ENCODE measurements at places on chromosomes 2 and 18.

DNA sequence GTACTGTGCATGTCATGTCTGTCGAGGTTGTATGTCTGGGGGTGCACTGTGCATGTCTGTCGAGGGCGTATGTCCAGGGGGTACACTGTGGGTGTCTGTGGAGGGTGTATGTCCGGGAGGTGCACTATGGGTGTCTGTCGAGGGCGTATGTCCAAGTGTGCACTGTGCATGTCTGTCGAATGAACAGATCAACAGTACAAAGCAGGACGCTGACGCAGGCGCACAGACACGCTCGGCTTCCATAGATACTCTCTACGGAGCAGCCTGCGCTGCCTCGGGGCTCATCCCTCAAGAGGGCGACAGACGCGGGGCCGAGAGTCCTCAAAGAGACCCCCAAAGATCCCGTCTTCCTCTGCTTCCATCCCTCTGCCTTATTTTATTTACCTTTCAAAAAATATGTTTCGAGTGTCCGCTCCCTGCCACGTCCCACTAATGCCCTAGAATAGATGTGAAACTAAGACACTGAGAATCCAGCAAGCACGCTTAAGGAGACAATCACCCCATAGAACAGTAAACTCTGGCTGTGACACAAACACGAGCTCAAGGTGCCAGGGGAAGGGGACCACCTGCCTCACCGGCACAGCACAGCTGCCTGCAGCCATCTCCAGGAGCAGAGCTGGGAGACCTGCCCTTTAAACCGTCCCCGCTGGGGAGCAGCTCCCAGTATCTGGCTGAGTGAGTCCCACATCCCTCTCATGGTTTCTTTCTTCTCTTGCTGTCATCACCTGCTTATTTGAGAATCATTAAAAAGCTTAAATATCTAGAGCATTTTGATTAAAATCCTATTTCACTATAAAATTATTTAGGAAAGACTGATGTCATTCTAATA is 250.5 kb upstream of the MYT1L start:
- no peak for DNase-seq

DNA sequence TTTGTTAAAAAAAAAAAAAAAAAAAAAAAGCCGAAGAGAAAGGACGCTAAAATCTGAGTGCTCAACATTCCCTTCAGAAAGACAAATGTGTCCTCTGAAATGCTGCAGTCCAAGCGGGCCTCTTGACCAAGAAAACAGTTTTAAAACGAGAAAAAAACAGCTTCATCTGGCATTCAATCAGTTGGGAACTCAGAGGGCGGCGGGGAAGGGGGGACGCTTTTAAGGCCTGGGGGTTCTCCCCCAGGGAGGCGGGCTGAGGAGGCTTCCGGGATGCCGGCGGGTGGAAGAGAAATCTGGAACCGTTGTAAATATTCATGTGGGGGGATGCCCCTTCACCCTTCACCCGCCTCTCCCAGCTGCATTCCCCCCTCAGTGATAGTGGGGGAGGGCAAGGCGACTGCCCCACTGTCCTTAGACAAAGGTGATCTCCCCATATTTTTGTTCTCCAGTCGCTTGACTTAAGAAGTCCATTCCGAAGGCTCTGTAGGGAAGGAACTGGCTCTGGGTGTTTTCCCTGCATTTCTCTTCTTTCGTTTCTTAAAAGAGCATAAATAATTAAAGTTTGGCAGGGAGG is 3.3 kb upstream of the HOXD11 start:
- no peak for DNase-seq

DNA sequence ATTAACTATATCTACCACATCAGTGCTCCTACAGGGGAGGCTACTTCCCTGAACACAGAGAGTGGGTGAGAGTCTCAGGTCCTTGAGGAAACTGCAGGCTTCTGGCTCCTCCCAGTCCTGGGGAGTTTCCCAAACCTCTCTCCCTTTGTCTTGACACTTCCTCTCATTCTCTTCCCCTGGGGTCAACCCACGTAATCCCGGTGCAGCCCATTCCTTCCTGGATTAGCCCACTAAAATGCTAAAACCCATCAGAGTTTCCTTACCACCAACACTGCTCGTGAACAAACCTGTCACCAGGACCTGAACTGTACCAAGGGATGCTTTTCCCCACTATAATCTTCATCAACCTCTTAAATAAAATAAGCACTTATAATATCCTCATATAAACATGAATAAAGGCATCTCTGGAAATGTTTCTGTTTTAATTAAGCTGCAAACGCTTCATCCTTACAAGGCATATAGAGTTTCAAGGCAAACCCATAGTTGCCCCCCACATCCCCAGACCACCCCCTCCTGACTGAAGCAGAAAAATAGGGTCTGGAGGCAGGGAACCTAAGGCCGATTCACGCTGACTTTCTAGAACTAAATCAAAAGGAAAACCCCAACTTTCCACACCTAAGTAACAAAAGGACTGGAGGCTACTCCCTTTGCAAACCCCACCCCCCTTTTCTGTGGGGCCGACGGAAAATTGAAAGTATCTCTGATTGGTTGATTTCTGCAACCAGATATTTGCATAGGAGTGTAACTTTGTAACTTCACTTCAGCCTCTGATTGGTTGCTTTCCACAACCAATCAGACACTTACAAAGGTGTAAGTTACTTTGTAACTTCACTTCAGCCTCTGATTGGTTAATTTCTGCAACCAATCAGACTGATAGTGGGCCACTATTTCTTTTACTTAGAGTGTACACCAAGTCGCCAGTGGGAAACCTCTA is 19.0 kb downstream of the TMSB10 start:
- no peak for DNase-seq

DNA sequence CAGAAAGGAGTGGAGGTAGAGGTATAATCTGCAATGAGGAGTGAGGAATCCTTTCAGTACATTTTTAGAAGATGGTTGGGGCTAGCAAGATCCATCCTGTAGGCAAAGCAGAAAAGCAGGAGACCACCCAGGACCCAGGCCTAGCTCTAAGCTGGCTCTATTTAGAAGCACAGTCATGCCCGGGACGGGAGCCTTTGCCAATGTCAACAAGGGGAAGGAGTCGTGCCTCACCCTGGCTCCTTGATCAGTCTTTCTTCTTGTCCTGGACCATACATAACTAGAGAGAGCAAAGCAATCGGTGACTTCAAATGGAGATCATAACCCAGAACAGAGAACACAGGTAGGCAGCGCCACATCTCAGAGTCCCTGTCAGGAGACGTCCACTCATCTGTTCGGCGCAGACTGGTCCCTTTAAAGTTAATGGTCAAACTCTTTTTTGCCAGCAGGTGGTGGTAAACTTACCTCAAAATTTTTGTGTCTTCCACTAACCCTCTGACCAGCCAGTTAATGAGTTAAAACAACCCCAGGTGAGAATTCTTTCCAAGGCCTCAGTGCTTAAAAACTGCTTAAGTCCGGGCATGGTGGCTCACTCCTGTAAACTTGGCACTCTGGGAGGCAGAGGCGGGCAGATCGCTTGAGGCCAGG is 8.0 kb downstream of the MC5R start:
- no peak for DNase-seq

- DNase-seq, result no peak
Measured at GRCh38 chr2:16832910-16833309, 167.3 kb upstream of the CYRIA start.

- no peak for DNase-seq
Measured at GRCh38 chr2:238999291-238999741, 151.4 kb downstream of the TWIST2 start.

DNA sequence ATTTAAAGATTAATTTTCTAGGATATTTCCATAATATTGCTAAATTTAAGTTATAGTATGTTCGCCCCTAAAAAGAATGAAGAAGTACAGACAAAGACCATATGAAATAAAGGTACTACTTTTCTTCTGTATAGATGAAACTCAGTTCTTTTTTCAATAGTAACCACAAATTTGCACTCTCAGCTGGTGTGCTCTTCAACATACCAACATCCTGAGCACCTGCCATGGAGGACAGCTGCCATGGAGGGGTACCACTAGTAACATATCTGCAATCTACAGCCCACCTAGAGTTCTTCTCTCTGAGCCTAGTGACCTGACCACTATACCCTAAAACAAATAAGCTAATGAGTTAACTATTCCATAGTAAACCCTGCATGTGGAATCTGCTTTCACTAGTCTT is 36.8 kb upstream of the ERCC3 start:
- no peak for DNase-seq

DNA sequence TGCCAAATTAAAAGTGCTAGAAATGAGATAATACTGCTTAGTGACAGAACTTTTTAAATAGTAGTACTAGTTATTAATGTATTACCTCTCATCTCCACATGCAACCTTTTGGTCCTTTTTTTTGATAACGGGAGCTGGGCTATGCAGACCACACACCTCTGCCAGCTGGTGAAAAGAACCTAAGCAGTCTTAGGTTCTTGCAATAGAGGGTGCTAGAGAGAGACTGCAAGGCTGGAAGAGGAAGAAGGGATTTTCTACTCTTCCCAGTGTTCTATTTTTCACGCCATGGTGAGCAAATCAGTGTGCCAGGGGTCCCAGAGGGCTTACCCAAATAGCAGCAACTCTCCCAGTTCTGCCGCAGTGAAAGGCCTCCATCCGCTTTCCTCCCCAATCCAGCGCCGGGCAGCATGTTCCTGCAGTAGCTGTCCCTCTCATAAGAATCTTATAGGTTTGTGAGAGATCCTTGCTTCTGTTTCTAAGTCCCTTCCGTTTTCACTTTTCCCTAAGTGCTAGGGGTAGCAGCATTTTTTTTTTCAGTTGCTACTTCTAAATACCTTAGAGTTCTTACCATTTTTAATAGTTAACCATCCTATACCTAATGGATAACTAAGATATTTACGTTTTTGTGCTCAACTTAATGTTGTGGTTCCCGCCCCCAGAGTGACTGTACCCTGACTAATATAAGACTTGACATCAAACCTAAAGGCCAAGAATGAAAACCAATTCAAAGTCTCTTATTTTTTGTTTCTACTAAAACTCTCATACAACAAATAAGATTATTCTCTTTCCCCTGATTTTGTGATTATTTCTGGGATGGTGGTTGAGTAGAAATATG is 69.4 kb upstream of the UBE2E3 start:
- no peak for DNase-seq

- DNase-seq, result no peak
Measured at GRCh38 chr2:218709908-218710307, 727 bp upstream of the TTLL4 start.

GRCh38 chr18:62183578-62184195 is 3.2 kb downstream of the PIGN start:
- DNase-seq, result no peak

DNA sequence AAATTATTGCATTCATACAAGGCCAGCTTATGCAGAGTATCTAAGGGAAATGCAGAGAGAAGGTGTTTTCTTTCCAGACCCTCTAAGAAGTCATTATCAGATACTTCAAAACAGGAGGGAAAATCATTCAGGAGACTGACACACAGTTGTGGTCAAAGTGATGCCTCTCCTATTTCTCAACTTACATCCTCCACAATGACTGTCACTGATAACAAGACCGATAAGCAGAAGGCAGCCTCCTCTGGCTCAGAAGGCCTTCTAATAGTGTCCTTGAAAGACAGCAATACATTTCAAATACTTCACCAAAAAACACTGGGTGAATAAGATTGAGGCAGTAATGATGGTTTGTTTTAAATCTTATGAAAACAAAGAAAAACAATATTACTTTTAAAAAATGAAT is 199.7 kb downstream of the PIEZO2 start:
- no peak for DNase-seq

DNA sequence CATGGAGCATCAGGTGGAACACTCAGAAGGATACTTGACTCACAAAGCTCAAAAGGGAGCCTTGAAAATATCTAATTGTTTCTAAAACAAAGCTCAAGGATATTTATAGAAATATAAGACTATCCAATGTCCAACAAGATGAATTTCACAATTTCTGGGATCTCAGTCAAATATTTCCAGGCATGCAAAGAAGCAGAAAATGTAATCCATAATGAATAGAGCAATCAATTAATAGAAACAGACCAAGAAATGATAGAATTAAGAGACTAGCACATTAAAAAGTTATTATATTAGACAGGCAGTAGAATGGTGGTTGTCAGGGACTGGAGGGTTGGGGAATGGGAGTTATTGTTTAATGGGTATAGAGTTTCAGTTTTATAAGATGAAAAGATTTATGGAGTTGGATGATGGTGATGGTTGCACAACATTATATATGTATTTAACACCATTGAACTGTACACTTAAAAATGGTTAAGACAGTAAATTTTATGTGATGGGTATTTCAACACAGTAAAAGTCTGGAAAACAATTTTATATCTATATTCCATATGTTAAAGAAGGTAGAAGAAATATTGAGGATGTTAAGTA is 189.9 kb upstream of the PIEZO2 start:
- no peak for DNase-seq

GRCh38 chr2:11385847-11386246 is 41.4 kb upstream of the ROCK2 start:
- no peak for DNase-seq

All from DMS153 (cell line).